ENCODE measurements at places on chromosomes 5 and 9.

DNA sequence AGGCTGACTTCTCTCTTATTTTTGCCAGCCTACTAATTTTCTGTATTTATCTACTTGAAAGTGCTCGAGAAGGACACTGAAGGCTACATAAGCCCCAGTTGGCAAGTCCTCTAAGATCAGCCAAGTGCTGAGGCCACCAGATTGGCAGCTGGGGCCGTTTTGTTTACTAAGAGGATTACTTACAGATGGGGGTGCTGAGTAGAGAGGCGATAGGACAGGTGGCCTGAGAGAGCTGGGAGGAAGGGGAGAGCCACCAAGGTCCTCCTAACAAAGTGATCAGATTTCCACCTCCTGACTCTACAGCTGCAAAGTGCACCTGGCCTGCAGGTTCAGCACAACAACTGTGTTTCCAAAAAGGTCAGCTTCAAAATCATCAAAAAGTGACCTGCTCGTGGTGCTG, 32.9 kb downstream of the FRMD3 start:
- no peak for DNase-seq

DNA sequence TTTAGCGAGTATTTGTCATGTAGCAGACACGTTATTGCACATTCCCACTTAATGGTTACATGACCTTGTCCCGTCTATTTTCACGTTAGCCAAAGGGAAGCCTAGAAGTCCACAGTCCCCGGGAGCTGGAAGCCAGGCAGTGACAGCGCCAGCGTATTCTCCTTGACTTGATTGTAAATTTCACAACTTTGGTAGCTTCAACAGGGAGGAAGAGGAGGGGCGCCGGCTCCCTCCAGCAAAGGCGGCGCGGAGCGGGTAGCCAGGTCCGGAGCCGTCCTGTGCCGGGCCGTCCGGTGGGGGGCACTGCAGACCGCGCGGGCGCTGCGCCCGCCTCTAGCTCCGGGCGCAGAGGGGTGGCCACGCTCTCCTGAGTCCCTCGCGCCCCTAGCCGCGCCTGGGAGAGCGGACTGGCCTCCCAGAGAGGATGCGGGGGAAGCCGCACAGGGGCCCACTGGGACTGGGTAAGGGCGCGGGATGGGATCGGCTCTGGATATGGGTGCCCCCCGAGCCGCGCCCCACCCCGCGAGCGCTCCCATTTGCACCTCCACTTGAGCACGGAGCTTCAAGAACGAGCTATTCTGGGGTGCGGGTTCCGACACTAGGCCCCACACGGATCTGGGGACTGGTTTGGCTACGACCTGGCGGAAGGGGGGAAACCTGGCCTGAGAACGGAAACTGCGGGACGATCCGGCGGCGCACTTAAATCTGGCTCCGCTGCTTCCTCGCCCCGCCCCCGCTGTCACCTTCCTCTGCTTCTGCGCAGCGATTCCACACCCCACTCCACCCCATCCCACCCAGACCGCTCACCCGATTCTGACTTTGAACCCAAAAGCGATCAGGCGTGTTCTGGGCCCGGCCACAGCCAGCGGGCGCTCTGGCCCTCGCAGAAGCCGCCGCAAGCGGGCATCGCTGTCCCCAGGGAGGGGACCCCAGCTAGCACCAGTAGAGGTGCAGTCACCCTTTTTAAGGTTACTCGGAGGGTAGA, 23.8 kb downstream of the KLF4 start:
- no peak for DNase-seq

- peak; percentile 48 for DNase-seq
Observed at GRCh38 chr9:14353222-14354056, 39.5 kb upstream of the NFIB start.

- no peak for DNase-seq
Observed at GRCh38 chr5:44640945-44641456, 167.7 kb upstream of the MRPS30 start.

DNA sequence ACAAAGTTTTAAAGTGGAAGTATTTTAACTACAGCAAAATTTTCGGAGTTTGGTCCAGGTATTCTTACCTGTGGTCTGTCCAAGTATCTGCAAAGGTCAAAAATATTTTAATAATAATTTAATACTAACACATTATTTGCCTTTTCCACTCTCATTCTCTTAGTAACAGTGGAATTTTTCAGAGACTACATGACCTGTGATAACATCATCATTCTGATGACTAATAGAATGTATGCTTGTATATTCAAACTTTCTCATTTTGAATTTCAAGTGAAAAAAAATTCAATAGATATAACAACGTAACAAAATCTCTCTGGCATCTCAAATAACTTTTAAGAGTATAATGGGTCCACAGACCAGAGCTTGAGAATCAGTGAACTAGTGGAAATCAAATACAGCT, 78.3 kb downstream of the FBXL17 start:
- DNase-seq = no peak

- no peak for DNase-seq
Observed at GRCh38 chr5:107980923-107981692, 310.4 kb upstream of the EFNA5 start.

GRCh38 chr9:71814226-71814625, 45.9 kb upstream of the CEMIP2 start:
- DNase-seq = no peak

DNA sequence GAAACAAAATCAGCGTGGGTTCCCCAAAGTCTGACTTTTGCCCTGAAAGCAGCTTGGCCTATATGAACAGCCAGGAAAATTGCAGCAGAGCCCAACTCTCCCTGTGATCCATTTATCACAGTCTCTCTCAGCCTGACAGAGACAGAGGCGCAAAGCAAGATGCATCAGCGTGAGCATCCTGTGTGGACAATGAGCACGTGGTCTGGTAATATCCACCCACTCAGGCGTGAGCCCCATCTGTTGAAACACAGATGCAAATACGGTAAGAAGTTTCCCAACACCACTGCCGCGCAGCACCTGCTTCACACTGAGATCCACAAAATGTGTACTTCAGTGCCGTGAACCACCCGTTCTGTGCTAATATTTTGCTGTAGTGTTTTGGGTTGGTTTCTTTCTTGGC, 114.6 kb downstream of the MRPL36 start:
- no peak for DNase-seq

GRCh38 chr5:149117970-149118369, 23.3 kb upstream of the ABLIM3 start:
- no peak for DNase-seq

GRCh38 chr5:78530342-78531096, 118.1 kb downstream of the LHFPL2 start:
- DNase-seq = no peak

DNA sequence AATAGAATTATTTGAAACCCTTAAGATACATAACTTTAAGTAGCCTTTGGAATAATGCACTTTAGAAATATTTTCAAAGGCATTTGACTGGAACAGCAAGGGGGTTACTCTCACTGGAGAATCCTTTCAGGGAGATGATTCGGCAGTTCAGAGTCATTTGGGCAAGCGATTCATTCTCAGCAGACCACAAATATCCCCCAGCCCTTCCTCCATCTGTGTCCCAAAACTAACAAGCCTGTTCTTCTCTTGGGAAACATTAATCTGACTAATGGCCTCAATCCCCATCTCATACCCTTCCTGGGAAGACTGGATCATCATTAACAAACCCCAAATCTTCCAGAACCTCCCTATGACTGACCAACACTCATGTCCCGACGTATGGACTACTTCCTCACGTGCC, 65.8 kb upstream of the S1PR3 start:
- DNase-seq = no peak

GRCh38 chr5:141529873-141530272, 41.0 kb downstream of the PCDHGC5 start:
- no peak for DNase-seq

GRCh38 chr5:163727028-163727427, 221.6 kb downstream of the MAT2B start:
- no peak for DNase-seq

GRCh38 chr9:19378164-19378563, 1.9 kb downstream of the RPS6 start:
- no peak for DNase-seq

- no peak for DNase-seq
Observed at GRCh38 chr5:160479926-160480325, 58.3 kb downstream of the PTTG1 start.
